ENCODE measurements at places on chromosomes 2 and 18.

DNA sequence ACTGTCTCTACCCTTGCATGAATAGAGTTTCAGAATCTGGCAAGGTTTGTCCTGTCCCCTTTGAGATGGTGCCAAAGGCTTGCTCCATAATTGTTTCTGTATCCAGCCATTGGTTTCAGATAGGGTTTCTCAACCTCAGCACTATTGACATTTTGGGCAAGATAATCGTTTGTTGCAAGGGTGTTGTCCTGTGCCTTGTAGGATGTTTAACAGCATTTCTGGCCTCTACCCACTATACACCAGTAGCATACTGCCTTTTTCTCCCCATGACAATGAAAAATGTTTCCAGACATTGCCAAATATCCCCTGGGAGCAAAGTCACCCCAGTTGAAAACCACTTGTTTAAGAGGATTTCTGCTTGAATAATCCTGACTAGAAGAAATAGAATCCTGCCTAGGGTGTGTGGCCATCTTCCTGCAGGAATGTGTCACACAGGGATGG is 126.8 kb downstream of the CDC42EP3 start:
- no peak for DNase-seq

DNA sequence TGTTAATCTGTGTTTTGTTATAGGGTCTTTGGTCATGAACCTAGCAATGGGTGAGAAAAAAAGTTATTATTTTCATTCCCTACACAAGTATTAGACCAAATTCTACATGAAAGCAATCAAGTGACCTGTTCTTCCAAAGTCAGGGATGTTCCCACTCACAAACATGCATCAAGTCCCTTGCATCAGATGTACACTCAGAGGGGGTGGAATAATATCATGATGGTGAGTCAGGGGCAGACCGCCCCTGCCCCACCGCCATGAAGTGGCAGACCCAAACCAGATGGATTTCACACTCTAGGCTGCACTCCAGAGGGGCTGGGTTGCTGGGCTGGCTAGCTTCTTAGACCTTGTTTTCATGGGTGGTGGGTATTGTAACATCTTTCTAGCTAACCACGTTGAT is 91.4 kb downstream of the ACAA2 start:
- DNase-seq = no peak

DNA sequence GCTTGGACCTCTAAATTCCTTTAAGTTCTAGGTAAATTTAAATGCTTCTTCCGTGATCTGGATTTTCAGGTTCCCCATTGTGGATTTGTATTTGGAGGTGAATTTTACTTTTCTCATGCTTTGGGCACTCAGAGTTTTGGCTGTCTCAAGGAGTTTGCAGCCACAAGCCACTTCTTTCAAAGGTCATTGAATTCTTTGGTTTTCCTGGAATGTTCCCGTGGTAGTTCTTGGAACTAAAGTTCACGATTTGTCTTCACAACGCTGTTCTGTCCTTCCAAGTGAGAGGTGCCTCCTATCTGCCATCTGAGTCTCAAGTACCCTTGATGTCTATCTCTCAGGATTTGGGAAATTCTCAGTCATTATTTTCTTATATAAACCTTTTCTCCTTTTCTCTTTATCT is 1438.7 kb upstream of the ZEB2 start:
- no peak for DNase-seq

GRCh38 chr2:117774716-117775115 is 39.8 kb upstream of the DDX18 start:
- no peak for DNase-seq

GRCh38 chr2:123746006-123746405 is 279.1 kb upstream of the CNTNAP5 start:
- no peak for DNase-seq

DNA sequence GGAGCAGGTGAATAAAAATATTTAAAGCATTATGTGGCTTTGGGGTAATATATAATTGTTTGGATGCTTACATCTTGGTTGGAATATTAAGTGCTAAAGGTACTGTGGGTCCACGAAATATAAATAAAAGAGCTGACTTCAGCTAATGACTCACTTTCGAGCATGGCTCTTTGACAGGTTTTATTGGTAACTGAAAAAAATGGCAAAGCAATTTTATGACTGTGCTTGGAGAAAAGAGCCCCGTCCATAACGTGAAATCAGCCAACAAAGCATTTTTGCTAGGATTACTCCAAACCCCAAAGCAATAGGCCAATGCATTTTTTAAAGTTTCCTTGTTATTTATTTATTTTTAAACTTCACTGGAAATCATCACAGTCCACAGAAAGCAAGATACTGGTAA is 397.2 kb upstream of the CDH19 start:
- DNase-seq = no peak
